ENCODE measurements at places on chromosomes 6 and 20.
A peak's percentile ranks its signal among the peaks of the same experiment; 100 is the strongest.

DNA sequence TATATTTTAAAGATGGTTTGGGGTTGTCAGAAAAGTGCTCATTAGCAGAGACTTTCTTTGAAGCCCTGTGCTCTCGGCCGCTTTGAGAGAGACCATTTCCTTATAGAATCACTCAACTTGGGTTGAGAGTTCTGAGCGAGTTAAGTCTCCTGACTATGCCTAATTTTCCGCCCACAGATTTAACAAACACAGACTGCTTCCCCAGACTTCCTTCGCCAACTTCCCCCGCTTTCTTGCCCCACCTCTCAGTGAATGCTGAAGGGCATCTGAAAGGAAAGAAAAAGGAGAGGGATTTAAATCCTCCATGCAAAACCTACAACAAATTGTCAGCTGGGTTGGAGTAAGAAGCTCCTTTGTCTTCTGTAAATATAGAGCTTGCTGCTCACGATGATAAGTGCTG, 224.0 kb downstream of the EYA2 start:
- DNase-seq, result no peak

DNA sequence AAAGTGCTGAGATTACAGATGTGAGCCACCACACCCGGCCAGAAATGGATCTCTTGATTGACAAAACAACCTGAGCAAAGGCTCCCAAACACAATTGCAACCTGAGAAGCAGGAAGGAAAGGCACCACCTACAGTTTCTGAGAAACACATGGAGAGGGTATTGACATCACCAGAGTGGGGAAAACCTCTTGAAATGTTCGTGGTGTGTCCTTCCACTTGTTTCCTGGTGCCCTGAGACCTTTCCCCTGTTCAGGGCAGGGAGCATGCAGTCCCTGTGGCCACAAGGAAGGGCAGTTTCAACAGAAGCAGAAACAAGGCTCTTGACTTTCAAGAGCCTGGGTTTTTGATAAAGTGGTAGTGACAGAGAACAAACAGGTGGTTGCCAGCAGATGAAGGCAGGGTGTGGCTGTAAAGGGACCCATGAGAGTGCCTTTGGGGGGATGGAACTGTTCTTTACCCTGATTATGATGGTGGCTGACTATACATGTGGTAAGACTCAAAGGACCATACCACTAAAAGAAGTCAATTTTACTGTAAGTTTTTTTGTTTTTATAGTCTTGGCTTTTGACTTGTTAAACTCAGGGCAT, 3.2 kb upstream of the BPIFA1 start:
- DNase-seq, result no peak

- DNase-seq, result peak; percentile 57
Measured at GRCh38 chr20:11891776-11892545, 25.7 kb upstream of the BTBD3 start.

DNA sequence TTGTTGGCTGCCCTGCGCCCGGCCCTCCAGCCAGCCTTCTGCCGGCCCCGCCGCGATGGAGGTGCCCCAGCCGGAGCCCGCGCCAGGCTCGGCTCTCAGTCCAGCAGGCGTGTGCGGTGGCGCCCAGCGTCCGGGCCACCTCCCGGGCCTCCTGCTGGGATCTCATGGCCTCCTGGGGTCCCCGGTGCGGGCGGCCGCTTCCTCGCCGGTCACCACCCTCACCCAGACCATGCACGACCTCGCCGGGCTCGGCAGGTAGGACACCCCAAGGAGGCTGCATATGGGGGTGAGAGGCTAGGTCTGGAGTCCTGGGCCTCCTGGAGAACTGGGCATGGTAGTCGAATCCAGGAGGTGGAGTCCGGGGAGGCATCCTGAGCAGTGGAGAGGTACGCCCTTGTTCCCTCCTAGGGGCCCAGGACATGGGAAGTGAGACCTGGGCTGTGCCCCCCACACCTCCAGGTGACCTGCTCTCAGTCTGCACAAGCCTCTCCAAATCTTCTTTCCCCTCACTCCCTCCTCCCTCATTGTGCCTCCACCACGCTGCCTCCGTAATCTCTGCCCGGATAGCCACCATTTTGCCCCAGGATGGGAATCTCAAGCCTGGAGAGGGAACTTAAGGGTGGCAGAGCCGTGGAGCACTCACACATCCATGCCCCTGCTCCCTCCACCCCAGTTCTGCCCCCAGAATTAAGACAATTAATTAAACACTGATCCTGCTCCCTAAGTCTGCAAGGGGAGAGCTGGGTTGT, 541 bp downstream of the CDC25B start:
- DNase-seq, result no peak

DNA sequence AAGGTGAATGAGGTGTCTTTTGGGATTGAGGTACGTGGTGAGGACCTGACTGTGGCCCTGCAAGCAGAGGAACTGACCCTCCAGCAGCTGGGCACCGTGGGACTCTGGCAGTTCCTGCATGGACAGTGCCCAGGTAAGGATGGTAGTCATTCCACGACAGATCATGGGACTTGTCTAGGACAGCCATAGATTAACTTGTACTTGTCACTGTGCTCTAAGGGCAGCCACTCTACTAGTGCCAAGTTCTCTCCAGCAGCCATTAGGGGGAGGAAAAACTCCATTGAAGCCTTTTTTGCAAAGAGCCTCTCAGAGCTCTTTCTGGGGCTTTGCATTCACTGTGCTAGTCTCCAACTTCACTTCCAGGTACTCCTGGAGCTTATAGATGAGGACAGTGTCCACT, 20.4 kb downstream of the TAF11 start:
- peak; percentile 6 for DNase-seq

GRCh38 chr6:1312203-1312472, 240 bp downstream of the FOXQ1 start:
- no peak for DNase-seq

DNA sequence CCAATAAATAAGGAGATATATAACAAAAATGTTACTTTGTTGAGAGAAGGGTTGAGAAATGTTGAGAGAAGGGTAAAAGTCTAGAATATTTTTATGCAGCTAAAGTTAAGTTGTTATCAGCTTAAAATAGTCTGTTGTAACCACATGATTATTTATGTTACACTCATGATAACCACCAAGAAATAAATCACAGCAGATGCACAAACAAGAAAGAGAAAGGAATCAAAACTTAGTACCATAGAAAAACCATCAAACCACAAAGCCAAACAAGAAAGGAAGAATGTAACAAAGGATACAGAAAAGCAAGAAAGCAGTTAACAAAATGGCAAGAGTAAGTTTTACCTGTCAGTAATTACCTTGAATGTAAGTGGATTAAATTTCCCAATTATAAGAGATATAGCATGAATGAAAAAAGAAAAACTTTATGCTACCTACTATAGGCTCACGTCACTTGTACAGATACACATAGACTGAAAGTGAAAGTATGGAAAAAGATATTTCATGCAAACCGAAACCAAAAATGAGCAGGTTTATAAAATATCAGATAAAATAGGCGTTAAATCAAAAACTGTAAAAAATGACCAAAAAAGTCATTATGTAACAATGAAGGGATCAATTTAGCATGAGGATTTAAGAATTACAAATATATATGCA, 93.6 kb downstream of the STXBP5 start:
- no peak for DNase-seq

DNA sequence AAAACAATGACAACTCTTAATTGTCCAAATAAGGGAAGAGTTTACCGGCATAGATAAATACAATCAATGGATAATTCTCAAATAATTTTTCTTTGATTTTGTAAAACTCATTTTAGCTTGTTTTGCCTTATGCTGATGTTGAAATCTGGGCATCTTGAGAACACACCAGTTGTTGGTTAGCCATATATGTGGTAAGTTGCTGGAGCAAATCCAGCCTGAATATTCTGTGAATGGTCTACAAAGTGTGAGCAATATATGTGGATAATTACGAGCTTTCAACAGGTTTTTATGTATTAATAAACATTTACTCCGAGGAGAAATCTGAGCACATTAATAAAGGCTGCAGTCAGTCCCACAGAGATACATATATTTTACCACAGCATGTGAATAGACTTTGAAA, 423.6 kb downstream of the BCKDHB start:
- no peak for DNase-seq

DNA sequence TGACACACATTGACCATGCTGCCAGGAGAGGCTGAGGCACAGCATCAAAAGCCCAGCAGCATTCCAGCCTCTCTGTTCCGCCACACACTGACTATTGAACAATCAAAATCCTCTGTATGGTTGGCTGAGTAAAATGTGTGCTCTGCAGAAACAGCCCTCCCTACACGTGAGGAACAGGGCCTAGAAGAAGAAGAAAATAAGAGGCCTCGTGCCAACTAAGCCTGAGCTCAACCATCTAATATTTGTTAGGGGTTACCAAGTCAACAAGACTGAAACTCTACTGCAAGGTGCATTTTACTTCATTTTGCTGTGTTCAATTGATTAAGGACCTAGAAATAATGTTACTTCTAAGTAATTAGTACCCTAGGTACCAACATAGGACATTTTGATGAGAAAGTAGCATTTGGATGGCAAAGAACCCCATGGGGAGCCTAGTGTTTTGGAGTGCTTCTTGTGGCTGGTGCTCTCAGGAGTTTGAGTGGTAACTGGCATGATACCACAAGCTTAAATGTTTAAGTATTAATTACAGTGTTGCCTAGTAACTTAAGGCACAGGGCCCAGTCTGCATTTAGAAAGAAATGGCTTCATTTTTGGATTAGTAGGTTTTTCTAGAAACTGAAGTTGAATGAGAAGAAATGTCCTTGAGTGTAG, 146.6 kb upstream of the PLN start:
- DNase-seq, result no peak

- DNase-seq, result peak; percentile 36
Measured at GRCh38 chr20:19628570-19629134, 129.4 kb upstream of the RIN2 start.

- DNase-seq, result no peak
Measured at GRCh38 chr20:17587824-17588223, 17.9 kb downstream of the DSTN start.

DNA sequence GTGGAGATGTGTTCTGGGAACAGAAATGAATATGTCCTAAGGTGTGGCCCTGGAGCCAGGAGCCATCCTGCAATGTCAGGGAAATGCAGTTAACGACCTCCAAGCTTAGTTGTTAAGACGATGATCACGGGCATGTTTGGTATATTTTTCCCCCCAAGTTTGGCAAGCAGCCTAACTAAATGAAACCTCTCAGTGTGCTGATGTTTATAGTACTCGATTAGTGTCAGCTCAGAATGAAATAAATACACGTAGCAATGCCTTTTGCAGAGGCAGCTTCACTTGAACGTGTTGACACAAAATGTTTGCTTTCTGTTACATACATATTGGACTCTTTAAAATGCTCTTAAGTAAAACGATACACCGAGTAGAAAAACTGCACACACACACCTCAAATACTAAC, 76.2 kb upstream of the OLIG3 start:
- no peak for DNase-seq

DNA sequence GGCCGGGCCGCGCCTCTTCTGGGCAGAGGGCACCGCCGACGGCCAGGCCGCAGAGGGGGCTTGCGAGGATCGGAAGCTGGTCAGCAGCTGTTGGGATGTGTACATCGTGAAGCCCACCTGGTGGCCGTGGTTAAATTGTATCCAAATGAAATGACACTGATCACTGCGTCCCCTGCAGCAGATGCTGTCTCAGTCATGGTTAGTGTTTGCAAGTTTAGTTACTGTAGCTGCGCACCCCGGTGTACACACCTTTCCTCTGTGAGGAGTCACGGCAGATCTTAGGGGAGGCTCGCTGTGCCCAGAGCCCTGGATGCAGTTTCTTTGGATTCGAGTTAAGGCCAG, 653 bp downstream of the NAA20 start:
- DNase-seq, result no peak

DNA sequence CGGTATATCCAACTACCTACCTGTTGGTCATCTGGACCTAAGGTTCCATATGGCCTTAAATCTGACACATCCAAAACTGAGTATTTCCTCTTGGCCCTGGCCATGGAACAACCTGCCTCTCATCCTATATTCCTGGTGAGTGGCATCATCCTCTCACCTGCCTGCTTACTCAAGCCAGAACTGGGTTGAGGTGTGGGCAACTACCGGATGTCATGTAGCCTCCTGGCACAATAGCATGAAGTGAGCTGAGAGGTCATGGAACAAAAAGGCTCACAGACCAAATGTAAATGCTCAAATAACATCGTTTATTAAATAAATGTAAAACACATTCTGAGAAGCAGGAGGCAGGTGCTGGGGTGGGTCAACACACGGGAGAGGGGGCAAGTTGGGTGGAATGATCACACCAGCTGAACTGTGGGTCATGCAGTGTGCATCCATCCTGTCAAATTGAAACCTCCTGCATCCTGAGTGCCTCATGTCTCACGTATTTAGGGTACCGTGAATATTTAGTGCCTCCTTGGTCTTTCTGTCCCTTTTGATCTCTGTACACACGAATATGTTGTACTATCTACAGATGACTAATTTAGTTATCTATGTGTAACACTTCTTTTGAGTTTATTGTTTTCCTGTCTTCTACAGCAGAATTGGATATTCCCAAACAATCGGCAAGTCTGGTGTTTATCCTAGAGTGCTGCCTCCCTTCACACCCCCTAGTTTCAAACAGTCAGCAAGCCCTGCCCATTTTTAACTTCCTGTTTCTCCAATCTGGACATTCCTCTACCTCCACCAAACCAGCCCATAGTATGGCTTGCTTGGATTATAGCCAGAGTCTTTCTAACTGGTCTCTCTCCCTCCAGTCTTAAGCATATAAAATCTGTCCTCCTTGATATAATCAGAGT, 7.9 kb upstream of the POU5F1 start:
- peak; percentile 46 for DNase-seq

DNA sequence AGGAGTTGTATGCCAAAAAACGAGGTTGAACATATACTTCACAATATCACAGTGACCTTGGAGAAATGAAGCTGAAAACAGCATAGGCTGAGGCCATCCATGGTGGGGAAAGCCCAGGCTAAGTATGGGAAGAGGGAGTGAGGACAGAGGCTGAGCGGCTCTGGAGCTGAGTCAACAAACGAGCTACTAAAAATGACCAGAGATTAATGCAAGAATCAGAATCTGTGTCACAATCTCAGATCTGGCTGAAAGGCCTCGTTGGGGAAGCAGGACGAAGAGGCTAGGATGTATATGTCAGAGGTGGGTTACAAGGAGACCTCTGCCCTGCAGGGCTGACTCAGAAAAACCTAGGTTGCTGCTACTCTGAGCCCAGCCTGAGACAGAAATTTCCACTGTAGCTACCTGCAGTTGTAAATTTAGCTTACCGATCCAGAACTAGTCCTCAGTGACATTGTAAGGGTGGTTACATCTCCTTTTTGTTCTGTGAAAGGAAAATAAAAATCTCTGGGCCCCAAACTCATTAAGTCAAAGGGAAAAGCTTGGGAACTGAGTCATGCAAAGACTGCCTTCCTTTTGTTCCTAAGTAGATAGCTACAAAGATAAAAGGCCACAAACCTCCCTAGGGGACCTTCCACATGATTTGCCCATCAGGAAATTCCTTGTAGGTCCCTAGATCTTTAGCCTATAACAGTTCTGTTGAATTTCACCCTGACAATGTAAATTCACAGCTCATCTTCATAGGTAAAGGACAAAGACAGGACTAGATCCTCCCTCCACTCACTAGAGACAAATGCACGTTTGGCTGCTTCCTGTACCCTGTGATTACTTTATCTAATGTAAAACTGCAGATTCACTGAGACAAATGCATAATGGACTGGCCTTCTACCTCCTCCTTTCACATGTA, 8.5 kb upstream of the TUBB2A start:
- peak; percentile 43 for DNase-seq

Data from hepatic stellate cell (primary cell).